ENCODE measurements at places on chromosomes 3 and 15. TPM values are rescaled to one million over a fixed set of nuclear protein-coding genes. Genes with fewer than 3 reads are reported as not detected.

DNA sequence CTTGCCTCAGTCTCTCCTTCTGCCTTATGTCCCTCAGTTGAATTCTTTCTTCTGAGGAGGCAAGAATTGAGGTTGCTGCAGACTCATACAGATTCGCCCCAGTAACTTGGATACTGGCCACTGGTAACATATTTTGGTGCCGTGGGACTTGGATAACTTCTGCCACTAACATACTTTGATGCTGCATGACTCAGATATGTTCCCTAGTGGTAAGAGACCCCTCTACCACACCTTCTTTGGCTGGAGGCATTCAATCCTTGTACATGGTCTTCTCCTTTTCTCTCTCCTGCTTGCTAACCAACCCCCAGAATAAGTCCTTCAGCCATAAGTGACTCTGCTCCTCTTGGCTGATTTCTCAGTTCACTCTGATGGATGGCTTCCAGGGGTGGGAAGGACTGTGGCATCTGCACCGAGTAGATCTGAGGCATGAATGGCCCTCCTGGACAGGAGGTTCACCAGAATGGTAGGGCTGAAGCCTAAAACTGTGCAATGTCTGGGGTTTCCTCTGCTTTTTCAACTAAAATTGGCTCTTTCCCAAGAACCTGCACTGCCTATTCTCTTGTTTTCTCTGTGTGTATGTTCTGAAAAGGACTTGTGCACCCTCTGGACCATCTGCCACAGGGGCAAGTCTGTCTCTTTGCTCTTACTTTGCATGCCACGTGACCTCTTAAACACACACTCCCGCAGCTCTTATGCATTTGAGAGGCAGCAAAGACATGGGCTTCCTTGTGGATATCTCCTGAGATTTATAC is 55.5 kb upstream of the FSTL1 start:
- H3K4me3 ChIP-seq, result no peak overlapping the region
- H3K27me3 ChIP-seq, result no peaks in the 10 kb centered on the region
- H3K36me3 ChIP-seq, result no peaks in the 10 kb centered on the region
- H3K4me1 ChIP-seq, result peaks cover 13% of the 10 kb centered on the region
- no peak overlapping the region for H3K27ac ChIP-seq

- H3K27me3 ChIP-seq, result no peaks in the 10 kb centered on the region
- H3K4me1 ChIP-seq, result no peaks in the 10 kb centered on the region
- H3K36me3 ChIP-seq, result no peaks in the 10 kb centered on the region
- no peak for DNase-seq
- no peak overlapping the region for H3K27ac ChIP-seq
These were observed 63.6 kb upstream of the NR2E3 start for GRCh38 chr15:71746719-71747118.

DNA sequence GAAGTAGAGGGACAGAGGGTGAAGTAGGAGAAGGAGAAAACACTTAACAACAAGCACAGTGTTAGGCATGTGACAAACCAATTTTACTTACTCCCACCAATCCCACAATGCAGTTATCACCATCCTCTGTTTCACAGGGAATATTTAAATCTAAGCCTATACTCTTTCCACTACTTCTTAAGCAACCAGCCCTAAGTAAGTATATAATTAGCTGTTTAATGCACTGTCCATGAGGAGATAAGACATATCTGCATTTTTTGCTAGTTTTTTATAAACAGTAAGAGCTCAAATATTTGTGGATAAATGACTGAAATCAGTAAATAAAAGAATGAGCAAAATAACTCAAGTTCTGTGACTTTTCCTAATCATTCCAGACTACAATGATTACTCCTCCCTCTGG is 62.7 kb downstream of the GSK3B start:
- no peaks in the 10 kb centered on the region for H3K27me3 ChIP-seq
- H3K27ac ChIP-seq, result no peak overlapping the region
- no peak for DNase-seq
- H3K4me3 ChIP-seq, result no peak overlapping the region

DNA sequence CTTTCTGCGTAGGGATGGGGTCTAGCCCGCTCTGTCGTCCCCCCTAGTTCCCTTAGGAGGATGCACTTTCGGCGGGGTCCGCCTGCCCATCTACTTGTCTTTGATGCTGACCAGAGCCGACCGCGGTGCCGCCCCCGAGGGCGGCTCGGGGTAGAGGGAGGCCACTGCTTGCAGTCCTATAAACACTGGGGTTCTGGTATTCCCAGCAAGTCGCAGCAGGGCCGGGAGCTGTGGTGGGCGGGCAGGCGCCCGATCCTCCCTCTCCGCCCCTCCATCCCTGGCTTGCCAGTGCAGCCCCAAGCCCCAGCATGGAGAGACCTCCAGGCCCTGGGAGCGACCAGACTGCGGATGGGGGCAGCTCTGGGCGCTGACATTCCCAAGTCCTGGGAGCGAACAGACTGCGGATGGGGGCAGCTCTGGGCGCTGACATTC is 830 bp downstream of the SEMA4B start:
- peak overlapping the region; percentile 73 for H3K4me3 ChIP-seq
- DNase-seq, result no peak
- H3K27ac ChIP-seq, result no peak overlapping the region
- H3K27me3 ChIP-seq, result no peaks in the 10 kb centered on the region
- H3K36me3 ChIP-seq, result no peaks in the 10 kb centered on the region

- H3K4me3 ChIP-seq, result no peak overlapping the region
- no peak for DNase-seq
- peaks cover 11% of the 10 kb centered on the region for H3K27me3 ChIP-seq
- H3K36me3 ChIP-seq, result no peaks in the 10 kb centered on the region
These were observed 3.4 kb downstream of the RARRES1 start for GRCh38 chr3:158728851-158729250.

ADAMTS17 gene
- total RNA-seq, result 1.9 TPM

A4GNT gene
- total RNA-seq, result not detected

PYGO1 gene
- 1.1 TPM for total RNA-seq

DNA sequence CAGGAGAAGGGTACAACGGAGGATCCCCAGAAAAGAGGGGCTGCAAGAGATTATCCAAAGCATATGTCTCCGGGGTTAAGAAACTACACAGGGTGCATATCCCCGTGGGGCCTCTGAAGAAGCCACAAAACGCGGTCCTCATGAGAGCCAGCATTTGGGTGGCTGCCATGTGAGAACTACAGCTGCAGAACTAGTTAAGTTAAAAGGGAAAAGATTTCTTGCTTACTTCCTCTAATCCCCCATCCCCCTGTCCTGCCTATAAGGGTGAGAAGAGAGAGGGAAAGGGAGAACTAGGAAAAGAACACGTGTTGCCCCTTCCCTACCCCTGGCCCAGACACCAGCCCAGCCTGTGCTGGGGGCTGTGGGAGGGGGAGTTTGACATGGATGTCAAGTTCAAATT is 70.4 kb upstream of the PCSK6 start:
- H3K4me3 ChIP-seq, result no peak overlapping the region
- H3K36me3 ChIP-seq, result no peaks in the 10 kb centered on the region
- DNase-seq, result no peak
- H3K4me1 ChIP-seq, result no peaks in the 10 kb centered on the region
- H3K27me3 ChIP-seq, result no peaks in the 10 kb centered on the region

DNA sequence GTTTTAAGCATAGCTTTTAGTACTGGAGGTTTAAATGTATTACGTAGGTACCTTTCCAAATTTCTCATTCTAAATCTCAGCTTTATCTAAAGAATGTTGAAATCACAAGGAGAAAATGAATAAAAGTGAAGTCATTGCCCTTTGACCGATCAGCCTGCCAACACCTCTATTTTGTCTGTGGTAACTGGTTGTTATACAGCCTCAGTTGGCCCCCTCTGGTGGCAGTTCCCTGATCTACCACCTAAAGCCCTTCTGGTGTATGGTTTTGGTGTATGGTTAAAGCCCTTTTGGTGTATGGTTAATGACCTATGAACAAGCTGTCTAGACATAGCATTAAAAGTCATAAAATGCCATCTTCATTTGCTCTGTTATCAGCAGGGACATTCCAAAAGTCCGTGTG is 378.2 kb upstream of the AZI2 start:
- H3K27me3 ChIP-seq, result no peaks in the 10 kb centered on the region
- no peak overlapping the region for H3K27ac ChIP-seq
- DNase-seq, result peak; percentile 56
- no peak overlapping the region for H3K4me3 ChIP-seq
- no peaks in the 10 kb centered on the region for H3K36me3 ChIP-seq

DNA sequence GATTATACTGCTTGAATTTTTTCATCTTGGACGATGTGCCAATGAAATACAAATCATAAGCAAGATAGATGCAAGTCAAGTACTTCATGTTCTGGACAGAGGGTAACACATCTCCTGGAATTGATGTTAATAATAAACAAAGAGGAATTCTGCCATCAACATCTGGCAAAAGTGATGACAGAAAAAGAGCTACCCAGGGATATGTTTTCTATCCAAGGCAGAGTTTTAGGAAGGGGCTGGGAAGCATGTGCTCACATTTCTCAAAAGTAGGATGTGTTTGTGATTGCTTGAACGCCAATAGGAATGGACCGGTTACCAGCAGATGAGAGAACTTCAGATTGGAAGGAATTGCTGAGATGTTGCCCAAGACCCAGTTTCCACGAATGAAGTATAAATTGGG is 242.6 kb upstream of the AGTR1 start:
- H3K4me3 ChIP-seq, result no peak overlapping the region
- no peaks in the 10 kb centered on the region for H3K27me3 ChIP-seq
- H3K27ac ChIP-seq, result no peak overlapping the region
- DNase-seq, result no peak

GRCh38 chr15:73141216-73141900 is 89.1 kb downstream of the NEO1 start:
- no peaks in the 10 kb centered on the region for H3K27me3 ChIP-seq
- H3K36me3 ChIP-seq, result no peaks in the 10 kb centered on the region
- no peak overlapping the region for H3K4me3 ChIP-seq
- no peak overlapping the region for H3K27ac ChIP-seq
- no peak for DNase-seq
- no peaks in the 10 kb centered on the region for H3K4me1 ChIP-seq

- peak overlapping the region; percentile 63 for H3K4me3 ChIP-seq
- peak overlapping the region; percentile 91 for H3K27ac ChIP-seq
- peaks cover 12% of the 10 kb centered on the region for H3K36me3 ChIP-seq
These were observed 693 bp downstream of the CD200 start for GRCh38 chr3:112333381-112334317.

- no peaks in the 10 kb centered on the region for H3K27me3 ChIP-seq
- no peak overlapping the region for H3K27ac ChIP-seq
- no peaks in the 10 kb centered on the region for H3K4me1 ChIP-seq
- no peak overlapping the region for H3K4me3 ChIP-seq
These were observed 775.9 kb downstream of the AGBL1 start for GRCh38 chr15:86855307-86856291.

- no peak overlapping the region for H3K4me3 ChIP-seq
- H3K27ac ChIP-seq, result no peak overlapping the region
- DNase-seq, result no peak
- no peaks in the 10 kb centered on the region for H3K27me3 ChIP-seq
- no peaks in the 10 kb centered on the region for H3K36me3 ChIP-seq
These were observed 163.5 kb downstream of the OPA1 start for GRCh38 chr3:193756536-193756935.

CEP19 gene
- 1.6 TPM for total RNA-seq

- no peak overlapping the region for H3K4me3 ChIP-seq
- H3K36me3 ChIP-seq, result no peaks in the 10 kb centered on the region
- H3K27ac ChIP-seq, result no peak overlapping the region
- no peak for DNase-seq
- peaks cover 9% of the 10 kb centered on the region for H3K4me1 ChIP-seq
These were observed 353.9 kb upstream of the THBS1 start for GRCh38 chr15:39227001-39227400.

GRCh38 chr3:2535206-2535605 is 436.5 kb downstream of the CNTN4 start:
- H3K36me3 ChIP-seq, result no peaks in the 10 kb centered on the region
- no peak overlapping the region for H3K4me3 ChIP-seq
- no peak overlapping the region for H3K27ac ChIP-seq
- DNase-seq, result no peak

DNA sequence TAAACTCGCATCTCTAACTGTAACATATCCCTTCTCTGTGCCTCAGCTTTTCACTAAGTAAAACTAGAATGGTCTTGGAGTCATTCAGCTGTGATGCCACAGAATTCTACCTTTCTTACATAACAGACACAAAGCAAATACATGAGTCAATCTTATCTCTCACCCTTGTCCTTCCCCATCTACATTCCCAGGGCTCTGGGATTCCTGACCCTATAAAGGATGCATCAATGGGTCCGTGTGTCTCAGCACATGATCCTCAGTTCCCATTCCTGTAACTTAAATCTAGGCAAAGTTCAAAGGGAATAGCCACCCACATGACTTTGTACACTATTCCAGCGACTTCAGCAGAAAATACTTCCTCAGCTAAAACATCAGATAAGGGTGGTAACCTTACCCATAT is 11.8 kb upstream of the ARL8B start:
- H3K27ac ChIP-seq, result no peak overlapping the region
- no peak for DNase-seq
- H3K27me3 ChIP-seq, result no peaks in the 10 kb centered on the region

GRCh38 chr15:101242160-101242998 is 9.5 kb downstream of the CHSY1 start:
- no peak overlapping the region for H3K27ac ChIP-seq
- peaks cover 23% of the 10 kb centered on the region for H3K4me1 ChIP-seq
- H3K27me3 ChIP-seq, result no peaks in the 10 kb centered on the region
- H3K4me3 ChIP-seq, result no peak overlapping the region

GPR62 gene
- total RNA-seq, result 0.19 TPM

DNA sequence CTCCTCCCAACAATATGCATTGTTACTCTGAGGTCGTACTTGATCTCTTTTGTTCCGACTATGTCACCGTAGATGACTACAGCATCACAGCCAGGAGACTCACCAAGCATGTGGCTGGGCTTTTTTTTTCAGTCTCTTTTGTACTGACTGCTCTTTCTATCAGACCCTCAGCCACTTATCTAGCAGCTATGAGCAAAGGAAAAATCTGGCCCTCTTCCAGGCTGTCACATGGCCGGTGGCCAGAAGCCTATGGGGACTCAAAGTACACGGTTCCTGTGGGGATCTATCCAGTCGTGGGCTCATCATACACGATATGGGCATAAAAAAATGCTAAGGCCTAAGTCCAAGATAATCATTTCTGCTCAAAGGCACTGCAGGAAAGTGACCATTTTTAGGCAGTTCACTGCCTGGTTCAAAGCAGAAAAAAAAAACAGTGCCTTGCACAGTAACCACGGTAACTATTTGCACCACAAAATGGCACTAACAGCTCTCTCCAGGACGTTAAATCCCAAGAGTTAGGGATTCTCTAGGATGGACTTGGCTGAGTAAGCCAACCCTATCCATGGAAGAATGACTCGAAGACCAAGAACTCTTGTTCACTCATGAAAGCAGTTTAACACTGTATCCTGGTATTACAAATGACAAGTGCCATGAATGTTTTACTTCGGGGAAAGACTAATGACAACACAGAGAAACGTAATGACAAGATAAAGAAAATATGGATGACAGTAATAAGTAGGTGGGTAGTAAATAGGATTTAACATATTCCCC is 50.3 kb downstream of the SHQ1 start:
- H3K27me3 ChIP-seq, result no peaks in the 10 kb centered on the region
- H3K27ac ChIP-seq, result no peak overlapping the region
- H3K36me3 ChIP-seq, result no peaks in the 10 kb centered on the region
- H3K4me3 ChIP-seq, result no peak overlapping the region

TM4SF1 gene
- 0.26 TPM for total RNA-seq

CCR4 gene
- total RNA-seq, result 0.11 TPM
